NB4 (cell line): ENCODE measurements at places on chromosomes 5 and 9.

DNA sequence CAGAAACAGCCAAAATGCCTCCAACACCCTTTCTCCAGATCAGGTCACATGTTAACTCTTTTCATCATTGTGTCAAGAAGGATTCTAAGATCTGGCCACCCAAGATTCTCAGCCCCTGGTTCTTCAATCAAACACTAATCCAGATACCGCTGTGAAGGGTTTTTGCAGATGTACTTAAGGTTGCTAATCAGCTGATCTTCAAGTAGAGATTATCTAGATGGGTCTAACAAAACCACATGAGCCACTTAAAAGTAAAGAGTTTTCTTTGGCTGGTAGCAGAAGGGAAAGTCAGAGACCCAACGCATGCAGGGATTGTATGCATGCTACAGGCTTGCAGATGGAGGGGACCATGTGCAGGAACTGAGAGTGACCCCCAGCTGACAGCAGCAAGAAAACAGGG, 267.9 kb downstream of the CDK5RAP2 start:
- DNase-seq: no peak

DNA sequence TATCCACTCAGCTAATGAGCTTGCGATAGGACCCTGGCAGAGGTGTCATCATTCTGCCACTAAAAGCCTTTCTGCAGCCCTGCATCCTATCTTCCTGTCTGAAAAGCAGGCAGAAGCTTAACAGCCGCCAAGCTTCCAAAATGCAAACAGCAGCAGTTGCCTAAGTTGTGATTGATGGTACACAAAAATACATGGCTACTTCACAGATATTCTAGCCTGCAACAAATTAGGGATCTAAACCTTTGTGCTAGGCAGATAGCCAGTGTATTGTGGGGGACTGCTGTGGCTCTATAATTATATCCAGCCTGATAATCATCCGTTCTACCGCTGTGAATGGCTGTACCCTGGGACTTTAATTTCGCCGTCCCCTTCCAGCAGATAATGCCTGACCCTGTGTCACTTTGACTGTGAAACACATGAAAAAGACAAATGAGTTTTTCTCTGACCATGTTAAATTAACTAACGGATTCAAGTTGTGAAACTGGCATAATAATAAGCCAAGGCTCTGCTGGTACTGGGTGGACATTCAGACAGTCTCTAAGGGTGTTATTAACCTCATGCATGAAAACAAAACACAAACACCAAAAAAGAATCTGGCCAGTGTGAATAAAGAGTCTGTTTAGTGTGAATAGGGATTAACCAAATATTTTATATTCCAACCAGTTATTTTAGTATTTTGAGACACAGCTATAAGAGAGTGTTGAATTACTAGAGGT, 45.9 kb downstream of the SEMA6A start:
- DNase-seq: no peak

DNA sequence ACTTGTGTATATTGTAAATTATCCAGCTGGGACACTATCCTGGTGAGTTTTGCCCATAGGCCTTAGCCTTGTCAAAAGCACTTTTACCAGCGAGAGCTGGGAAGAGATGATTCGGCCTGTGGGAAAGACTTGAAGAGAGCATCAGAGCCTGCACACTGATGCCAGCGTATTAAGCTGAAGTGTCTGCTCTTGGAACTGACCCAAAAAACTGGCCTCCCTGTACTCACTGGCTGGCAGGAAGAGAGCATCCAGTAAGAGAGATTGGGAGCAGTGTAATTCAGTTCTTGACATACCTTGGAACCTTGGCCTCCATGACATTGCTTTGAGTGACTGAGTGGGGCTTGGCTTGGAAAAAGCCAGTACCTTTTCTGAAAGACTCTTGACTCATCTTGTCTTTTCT, 73.7 kb downstream of the ZNF462 start:
- DNase-seq: no peak

DNA sequence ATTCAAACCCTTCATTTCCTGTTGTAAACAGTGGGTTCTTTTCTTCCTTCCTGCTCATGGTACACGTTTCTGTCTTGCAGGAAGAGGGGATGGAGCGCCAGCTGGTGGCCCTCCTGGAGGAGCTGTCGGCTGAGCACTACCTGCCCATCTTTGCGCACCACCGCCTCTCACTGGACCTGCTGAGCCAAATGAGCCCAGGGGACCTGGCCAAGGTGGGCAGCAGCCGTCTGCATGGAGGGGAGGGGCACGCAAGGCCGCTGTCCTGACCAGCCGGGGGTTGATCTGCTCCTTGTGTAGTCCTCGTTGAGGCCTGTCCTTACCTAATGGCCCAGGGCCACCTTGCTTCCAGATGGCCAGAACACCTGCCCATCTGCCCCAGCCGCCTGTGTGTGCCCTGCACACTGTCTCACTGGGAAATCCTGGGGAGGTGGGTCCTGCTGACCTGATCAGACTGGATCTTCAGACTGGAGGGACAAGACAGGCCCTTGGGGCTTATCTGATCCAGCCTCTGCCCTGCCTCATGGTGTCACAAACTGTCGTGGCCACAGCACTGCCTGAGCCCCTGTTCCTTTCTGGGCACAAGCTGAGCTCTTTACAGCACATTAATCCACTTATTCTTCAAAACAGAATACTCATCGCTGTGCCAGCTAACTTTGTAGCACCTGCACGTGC, 44.7 kb downstream of the LRSAM1 start:
- DNase-seq: no peak

GRCh38 chr9:69944816-69945215, 98.8 kb upstream of the MAMDC2 start:
- DNase-seq: no peak

DNA sequence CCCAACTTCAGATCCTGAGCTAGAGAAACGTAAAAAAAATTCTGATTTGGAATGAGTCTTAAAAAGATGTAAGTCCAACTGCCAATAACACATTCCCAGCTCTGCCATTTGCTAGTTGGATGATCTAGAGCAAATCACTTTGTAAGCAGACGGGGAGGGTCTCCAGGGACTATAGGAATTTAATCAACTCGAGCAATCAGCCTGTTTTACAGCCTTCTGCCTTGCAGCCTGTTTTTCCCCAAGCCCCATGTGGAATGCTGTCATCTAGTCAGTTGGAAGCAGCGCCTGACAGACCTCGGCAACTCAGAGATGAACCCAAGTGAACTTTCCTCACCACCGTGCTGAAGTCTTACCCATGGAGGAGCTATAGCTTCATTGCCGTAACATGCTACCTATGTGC, 34.8 kb upstream of the HRH2 start:
- no peak for DNase-seq

GRCh38 chr5:4879693-4880303, 260.3 kb upstream of the ADAMTS16 start:
- DNase-seq: peak; percentile 70

GRCh38 chr5:24642022-24642421, 2.8 kb downstream of the CDH10 start:
- peak; percentile 51 for DNase-seq

GRCh38 chr5:171413153-171413910, 6.1 kb upstream of the FGF18 start:
- DNase-seq: peak; percentile 23
